ENCODE measurements at places on chromosomes 1 and 21. TPM values are rescaled to one million over a fixed set of nuclear protein-coding genes. Genes with fewer than 3 reads are reported as not detected.

Gene GPN2
- total RNA-seq: 42.0 TPM

Gene HES3
- not detected for total RNA-seq

GRCh38 chr1:35544976-35545375 is 12.2 kb downstream of the KIAA0319L start:
- no peak overlapping the region for H3K27ac ChIP-seq
- peaks cover 29% of the 10 kb centered on the region for H3K36me3 ChIP-seq
- no peaks in the 10 kb centered on the region for H3K27me3 ChIP-seq
- peaks cover 26% of the 10 kb centered on the region for H3K4me1 ChIP-seq

- no peak overlapping the region for H3K27ac ChIP-seq
- H3K27me3 ChIP-seq: no peaks in the 10 kb centered on the region
- no peaks in the 10 kb centered on the region for H3K36me3 ChIP-seq
- no peak overlapping the region for H3K4me3 ChIP-seq
- no peak for DNase-seq
These were observed 62.2 kb downstream of the PSMG1 start for GRCh38 chr21:39120876-39121599.

Gene SPRR4
- not detected for total RNA-seq

Gene CLCA1
- not detected for total RNA-seq

Gene BCL10
- 52.0 TPM for total RNA-seq

- H3K27ac ChIP-seq: no peak overlapping the region
- DNase-seq: no peak
- no peaks in the 10 kb centered on the region for H3K4me1 ChIP-seq
These were observed 32.5 kb upstream of the SARS1 start for GRCh38 chr1:109181085-109181806.

DNA sequence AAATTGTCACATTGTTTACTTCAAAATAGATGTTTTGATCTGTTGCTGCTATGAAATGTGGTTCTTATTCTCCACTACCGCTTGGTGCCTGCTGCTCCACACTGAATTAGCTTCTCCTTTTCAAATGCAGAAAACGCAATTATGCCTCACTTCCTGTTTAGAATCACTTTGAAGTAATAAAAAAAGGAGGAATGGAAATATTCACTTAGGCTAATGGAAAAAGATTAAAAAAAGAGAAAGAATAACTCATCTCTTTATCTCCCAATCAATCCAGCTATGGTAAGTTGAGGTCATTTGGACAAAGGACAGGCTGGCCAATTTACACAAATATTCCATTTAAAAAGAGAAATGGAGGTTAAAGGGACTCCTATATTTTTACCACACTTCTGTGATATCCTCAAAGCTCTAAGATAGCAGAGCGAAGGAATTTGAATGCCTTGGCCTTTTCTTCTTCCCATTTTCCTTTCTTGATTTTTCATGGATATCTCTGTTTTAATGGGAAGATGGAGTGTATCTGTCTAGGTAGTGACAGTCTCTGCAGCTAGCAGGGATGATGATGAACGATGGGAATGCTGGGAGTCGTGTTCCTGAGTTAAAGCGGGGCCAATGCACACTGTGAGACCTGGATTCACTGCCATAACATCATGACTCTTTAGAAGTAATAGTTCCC is 35.7 kb downstream of the RGS5 start:
- no peaks in the 10 kb centered on the region for H3K36me3 ChIP-seq
- no peak for DNase-seq
- no peak overlapping the region for H3K4me3 ChIP-seq
- no peaks in the 10 kb centered on the region for H3K4me1 ChIP-seq
- H3K27ac ChIP-seq: no peak overlapping the region

- no peaks in the 10 kb centered on the region for H3K27me3 ChIP-seq
- no peak overlapping the region for H3K27ac ChIP-seq
- DNase-seq: no peak
- peaks cover 21% of the 10 kb centered on the region for H3K4me1 ChIP-seq
- H3K36me3 ChIP-seq: peaks cover 78% of the 10 kb centered on the region
- no peak overlapping the region for H3K4me3 ChIP-seq
These were observed 61.3 kb downstream of the SLC66A1 start for GRCh38 chr1:19373211-19374082.

DNA sequence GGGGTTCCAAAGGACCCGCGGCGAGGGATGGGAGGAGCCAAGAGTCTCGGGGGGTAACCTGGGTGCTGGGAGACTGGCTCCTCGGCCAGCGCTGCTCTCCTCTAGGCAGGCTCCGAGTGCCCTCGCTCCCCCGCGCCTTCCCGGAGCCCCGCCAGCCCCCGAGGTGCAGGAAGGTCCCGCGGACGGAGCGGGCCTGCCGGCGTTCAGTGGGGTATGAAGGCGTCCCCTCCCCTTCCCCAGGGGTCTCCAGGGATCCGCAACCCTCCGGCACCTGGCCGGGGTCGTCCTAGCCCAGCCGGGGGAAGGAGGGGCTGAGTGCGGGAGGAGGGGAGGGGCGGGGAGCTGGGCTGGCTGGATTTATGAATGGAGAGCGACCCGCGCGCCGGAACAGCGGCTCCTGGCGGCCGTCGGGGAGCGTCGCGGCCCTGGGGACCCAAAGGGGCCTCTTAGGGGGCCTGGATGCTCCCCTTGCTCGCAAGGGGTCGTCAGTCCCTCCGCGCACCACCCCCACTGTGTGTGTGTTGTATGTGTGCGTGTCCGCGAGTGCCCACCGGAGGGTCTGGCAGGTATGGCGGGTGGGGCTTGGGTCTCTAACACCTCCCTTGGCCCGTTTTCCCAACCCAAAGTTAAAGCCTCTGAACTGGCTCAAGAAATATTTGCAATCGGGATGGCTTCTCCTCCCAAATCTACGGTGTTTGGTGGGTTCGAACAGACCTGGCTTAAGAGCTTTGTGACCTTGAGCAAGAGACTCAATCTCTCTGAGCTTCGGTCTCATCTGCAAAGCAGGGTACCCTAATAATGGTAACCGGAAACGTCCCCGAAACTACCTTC is 642 bp downstream of the HCRTR1 start:
- H3K4me3 ChIP-seq: peak overlapping the region; percentile 34
- no peak for DNase-seq
- H3K4me1 ChIP-seq: peaks cover 10% of the 10 kb centered on the region
- no peaks in the 10 kb centered on the region for H3K36me3 ChIP-seq
- H3K27me3 ChIP-seq: peaks cover 25% of the 10 kb centered on the region

DNA sequence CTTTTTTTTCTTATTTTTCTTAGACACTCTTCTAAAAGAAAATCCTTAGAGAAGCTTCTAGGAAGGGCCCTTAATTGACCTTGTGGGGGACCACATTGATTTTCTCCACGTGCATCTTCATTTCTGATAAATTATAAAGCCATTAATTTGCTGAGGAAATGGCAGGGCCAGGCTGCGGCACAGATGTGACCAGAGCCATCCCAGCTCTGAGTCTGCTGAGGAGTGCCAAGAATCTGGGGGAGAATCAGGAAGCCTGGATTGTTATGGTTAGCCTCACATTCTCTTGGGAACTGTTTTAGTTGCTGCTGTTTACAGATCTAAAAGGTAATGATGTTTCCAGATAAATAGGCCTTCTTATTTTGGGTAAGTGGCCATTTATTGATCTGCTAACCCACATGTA is 16.2 kb downstream of the PROX1 start:
- no peak for DNase-seq
- no peaks in the 10 kb centered on the region for H3K36me3 ChIP-seq
- no peak overlapping the region for H3K4me3 ChIP-seq
- no peak overlapping the region for H3K27ac ChIP-seq
- H3K27me3 ChIP-seq: no peaks in the 10 kb centered on the region

GRCh38 chr1:153790313-153790965 is 15.2 kb downstream of the SLC27A3 start:
- no peak overlapping the region for H3K27ac ChIP-seq
- no peak for DNase-seq
- H3K4me3 ChIP-seq: no peak overlapping the region
- peaks cover 9% of the 10 kb centered on the region for H3K4me1 ChIP-seq
- no peaks in the 10 kb centered on the region for H3K27me3 ChIP-seq
- no peaks in the 10 kb centered on the region for H3K36me3 ChIP-seq

GRCh38 chr1:188302746-188303145 is 1474.0 kb downstream of the PLA2G4A start:
- no peaks in the 10 kb centered on the region for H3K4me1 ChIP-seq
- H3K4me3 ChIP-seq: no peak overlapping the region
- DNase-seq: no peak
- H3K27me3 ChIP-seq: no peaks in the 10 kb centered on the region
- H3K36me3 ChIP-seq: no peaks in the 10 kb centered on the region
- no peak overlapping the region for H3K27ac ChIP-seq

GRCh38 chr1:234672349-234673135 is 62.6 kb upstream of the IRF2BP2 start:
- no peak for DNase-seq
- no peak overlapping the region for H3K27ac ChIP-seq
- no peak overlapping the region for H3K4me3 ChIP-seq
- no peaks in the 10 kb centered on the region for H3K27me3 ChIP-seq
- no peaks in the 10 kb centered on the region for H3K36me3 ChIP-seq
- H3K4me1 ChIP-seq: peaks cover 9% of the 10 kb centered on the region

Data from CD4-positive, alpha-beta T cell (primary cell).